ENCODE measurements at places on chromosomes 12 and 14. TPM values are rescaled to one million over a fixed set of nuclear protein-coding genes. Genes with fewer than 3 reads are reported as not detected.

SLCO1C1 gene
- total RNA-seq, result not detected

SERPINA3 gene
- total RNA-seq, result 11.0 TPM

TAS2R19 gene
- not detected for total RNA-seq

C3AR1 gene
- total RNA-seq, result not detected

FGD6 gene
- 11.0 TPM for total RNA-seq

CNPY2 gene
- 128 TPM for total RNA-seq

LALBA gene
- total RNA-seq, result not detected

KLHL33 gene
- not detected for total RNA-seq

SYCP3 gene
- not detected for total RNA-seq

CCDC177 gene
- not detected for total RNA-seq

SERPINA9 gene
- not detected for total RNA-seq

ZDHHC22 gene
- 0.20 TPM for total RNA-seq

USP44 gene
- total RNA-seq, result 0.34 TPM

ZNF384 gene
- 66.0 TPM for total RNA-seq

KRT3 gene
- total RNA-seq, result not detected

RNASE7 gene
- total RNA-seq, result not detected

MEG3 gene
- 52.0 TPM for total RNA-seq

OR4E2 gene
- not detected for total RNA-seq

JDP2 gene
- 40.9 TPM for total RNA-seq

SYNDIG1L gene
- total RNA-seq, result not detected

MGST1 gene
- total RNA-seq, result 934 TPM

TMEM30B gene
- 0.09 TPM for total RNA-seq
